Panc1 (cell line): ENCODE measurements at places on chromosomes 4 and X.

- no peaks in the 10 kb centered on the region; the same call in 1 of the 2 replicates for H3K4me1 ChIP-seq
- H3K4me3 ChIP-seq = no peak overlapping the region
- H3K27ac ChIP-seq = no peak overlapping the region
- no peak for DNase-seq
Observed at GRCh38 chr4:8283631-8284121, 14.1 kb downstream of the HTRA3 start.

DNA sequence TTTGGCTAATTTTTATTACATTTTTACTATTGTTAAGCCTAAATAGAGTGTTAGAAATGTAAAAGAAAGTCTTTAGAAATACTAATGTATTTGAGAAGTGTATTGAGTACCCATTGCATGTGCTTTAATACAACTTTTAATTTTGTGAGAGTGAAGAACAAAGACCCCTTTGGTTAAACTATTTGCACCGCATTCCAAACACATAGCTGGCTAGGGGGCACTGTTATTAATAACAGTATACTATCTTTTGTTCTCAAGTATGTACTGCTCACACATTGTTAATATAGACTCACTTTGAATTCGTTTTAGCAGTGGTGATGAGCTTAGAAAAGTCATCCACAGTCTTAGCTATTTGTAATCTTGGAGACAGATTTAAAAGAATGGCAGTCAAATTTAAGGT lies 106.1 kb downstream of the CLDN22 start:
- peaks cover 3% of the 10 kb centered on the region; the same call in 1 of the 2 replicates for H3K36me3 ChIP-seq
- H3K27me3 ChIP-seq = no peaks in the 10 kb centered on the region
- H3K4me3 ChIP-seq = no peak overlapping the region
- H3K4me1 ChIP-seq = no peaks in the 10 kb centered on the region
- DNase-seq = no peak
- no peak overlapping the region for H3K27ac ChIP-seq

GRCh38 chr4:139922406-139923024 lies 231.5 kb downstream of the MAML3 start:
- no peaks in the 10 kb centered on the region for H3K27me3 ChIP-seq
- H3K4me3 ChIP-seq = no peak overlapping the region
- no peaks in the 10 kb centered on the region for H3K36me3 ChIP-seq
- H3K4me1 ChIP-seq = peaks cover 37% of the 10 kb centered on the region
- H3K27ac ChIP-seq = peak overlapping the region; percentile 68
- DNase-seq = no peak

DNA sequence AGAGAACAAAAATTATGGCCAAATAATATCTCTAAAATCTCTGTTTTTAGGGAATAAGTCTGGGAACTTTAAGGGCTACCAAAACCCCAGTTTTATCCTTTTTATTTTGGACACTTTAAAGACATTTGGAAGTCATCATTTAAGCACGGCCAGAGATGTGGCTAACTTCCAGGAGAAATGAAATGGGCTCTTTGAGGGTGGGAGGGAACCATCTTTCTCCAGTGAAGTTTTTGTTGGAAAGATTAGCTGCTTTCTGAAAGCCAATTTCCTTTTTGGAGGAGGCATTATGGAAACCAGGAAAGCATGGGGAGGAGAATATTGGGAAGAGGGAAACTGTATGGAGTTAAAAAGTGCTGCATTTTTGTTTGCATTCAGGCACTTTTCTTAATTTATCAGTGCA lies 4.8 kb downstream of the VSIG1 start:
- no peak for DNase-seq

DNA sequence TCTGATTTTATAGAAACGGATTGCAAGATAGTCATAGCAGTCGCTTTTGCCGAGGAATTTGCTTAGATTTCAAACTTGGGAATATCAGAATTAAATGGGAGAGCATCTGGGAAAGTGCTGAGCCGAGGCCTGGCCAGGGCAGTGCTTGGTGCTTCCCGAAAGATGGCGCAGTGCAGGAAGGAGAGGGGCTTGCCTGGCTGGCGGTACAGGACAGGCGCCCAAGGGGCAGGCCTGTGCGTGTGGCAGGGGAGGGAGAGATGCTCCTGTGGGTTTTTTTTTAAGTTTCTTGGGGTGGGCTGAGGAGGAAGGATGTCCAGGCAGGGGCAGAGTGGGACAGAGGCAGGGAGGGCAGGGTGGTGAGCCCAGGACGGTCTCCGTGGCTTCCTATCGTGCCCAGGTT lies 241.1 kb downstream of the AFAP1 start:
- no peaks in the 10 kb centered on the region for H3K27me3 ChIP-seq
- H3K4me1 ChIP-seq = no peaks in the 10 kb centered on the region
- H3K27ac ChIP-seq = no peak overlapping the region
- no peak overlapping the region for H3K4me3 ChIP-seq
- no peak for DNase-seq

GRCh38 chrX:100593581-100593980 lies 8.8 kb downstream of the TNMD start:
- DNase-seq = no peak
- no peaks in the 10 kb centered on the region for H3K27me3 ChIP-seq
- no peaks in the 10 kb centered on the region for H3K36me3 ChIP-seq
- H3K4me1 ChIP-seq = no peaks in the 10 kb centered on the region
- H3K27ac ChIP-seq = no peak overlapping the region
